ENCODE measurements at places on chromosomes 4 and X. TPM values are rescaled to one million over a fixed set of nuclear protein-coding genes. Genes with fewer than 3 reads are reported as not detected.

DNA sequence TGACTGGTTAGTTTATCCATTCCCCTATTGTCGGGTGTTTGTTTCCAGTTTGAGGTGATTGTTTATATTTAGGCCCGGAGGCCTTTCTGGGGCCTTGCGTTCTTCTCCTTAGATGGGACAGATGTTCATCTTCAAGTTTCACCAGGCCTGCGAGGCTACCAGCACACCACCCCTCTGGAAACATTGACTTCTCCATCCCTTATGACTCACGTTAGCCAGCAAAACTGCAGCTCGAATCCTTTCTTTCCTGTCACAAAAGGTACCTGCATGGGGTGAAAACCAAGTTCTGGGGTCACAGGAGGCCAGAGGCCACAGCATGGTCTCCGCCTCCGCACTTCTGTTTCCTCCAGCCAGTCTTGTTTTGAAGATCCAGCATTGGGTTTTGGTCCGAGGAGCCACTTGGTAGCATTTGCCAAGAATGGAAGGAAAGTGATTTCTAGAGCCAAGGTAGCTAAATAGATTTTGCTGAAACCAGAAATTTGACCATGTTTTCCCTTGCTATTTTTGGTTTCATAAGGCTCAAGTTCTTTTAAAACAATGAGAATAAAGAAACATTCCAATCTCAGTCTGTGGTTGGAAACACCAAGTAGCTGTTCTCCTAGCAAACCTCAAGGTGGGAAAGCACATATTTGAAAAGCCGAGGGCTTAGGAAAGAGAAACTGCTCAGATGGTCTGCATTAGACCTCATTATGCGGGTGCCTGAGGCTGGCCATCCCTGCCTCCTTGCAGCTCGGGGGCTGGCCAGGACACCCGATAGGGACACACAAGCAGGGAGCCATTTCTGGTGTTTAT, 5.6 kb downstream of the NYX start:
- no peaks in the 10 kb centered on the region for H3K36me3 ChIP-seq
- DNase-seq, result no peak
- H3K27me3 ChIP-seq, result no peaks in the 10 kb centered on the region
- no peaks in the 10 kb centered on the region for H3K4me1 ChIP-seq
- H3K4me3 ChIP-seq, result no peak overlapping the region
- H3K27ac ChIP-seq, result no peak overlapping the region

GRCh38 chr4:84573385-84574068, 9.4 kb upstream of the CDS1 start:
- H3K4me3 ChIP-seq, result no peak overlapping the region
- DNase-seq, result no peak
- H3K27me3 ChIP-seq, result no peaks in the 10 kb centered on the region
- no peaks in the 10 kb centered on the region for H3K36me3 ChIP-seq

GRCh38 chrX:2784026-2784425, 32.2 kb downstream of the XG start:
- no peak for DNase-seq
- no peaks in the 10 kb centered on the region for H3K36me3 ChIP-seq
- H3K4me1 ChIP-seq, result no peaks in the 10 kb centered on the region
- no peak overlapping the region for H3K4me3 ChIP-seq

GRCh38 chr4:146488495-146489174, 33.1 kb downstream of the SLC10A7 start:
- no peak overlapping the region for H3K27ac ChIP-seq
- H3K4me3 ChIP-seq, result no peak overlapping the region
- H3K36me3 ChIP-seq, result no peaks in the 10 kb centered on the region
- H3K27me3 ChIP-seq, result no peaks in the 10 kb centered on the region

DNA sequence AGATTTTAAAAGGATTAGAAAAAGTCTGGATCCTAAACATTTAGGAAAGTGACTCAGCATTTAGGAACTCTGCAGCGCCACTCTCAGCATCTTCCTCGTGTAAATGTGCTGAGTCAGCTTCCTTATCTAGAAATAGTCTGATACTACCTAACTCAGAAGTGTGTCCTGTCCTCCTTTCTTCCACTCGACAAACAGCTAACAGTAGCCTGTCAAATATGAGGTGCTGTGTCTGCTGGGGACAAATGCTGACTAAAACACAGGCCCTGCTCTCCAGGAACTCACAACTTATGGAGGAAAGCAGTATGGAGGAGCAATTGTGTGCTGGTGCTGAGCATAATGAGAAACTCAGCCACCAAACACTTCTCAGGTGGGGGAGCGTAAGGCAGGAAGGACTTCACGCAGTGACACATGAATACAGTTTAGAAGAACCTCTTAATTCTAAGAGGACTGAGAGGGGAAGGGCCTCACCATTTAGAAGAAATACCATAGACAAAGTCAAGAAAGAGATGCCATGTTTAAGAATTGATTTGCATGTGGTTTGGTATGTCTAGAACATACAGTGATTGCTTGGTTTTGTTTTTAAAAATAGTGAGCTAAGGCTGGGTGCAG, 125.3 kb downstream of the SOWAHB start:
- H3K36me3 ChIP-seq, result no peaks in the 10 kb centered on the region
- H3K4me1 ChIP-seq, result no peaks in the 10 kb centered on the region
- DNase-seq, result no peak
- no peak overlapping the region for H3K4me3 ChIP-seq
- no peaks in the 10 kb centered on the region for H3K27me3 ChIP-seq

DNA sequence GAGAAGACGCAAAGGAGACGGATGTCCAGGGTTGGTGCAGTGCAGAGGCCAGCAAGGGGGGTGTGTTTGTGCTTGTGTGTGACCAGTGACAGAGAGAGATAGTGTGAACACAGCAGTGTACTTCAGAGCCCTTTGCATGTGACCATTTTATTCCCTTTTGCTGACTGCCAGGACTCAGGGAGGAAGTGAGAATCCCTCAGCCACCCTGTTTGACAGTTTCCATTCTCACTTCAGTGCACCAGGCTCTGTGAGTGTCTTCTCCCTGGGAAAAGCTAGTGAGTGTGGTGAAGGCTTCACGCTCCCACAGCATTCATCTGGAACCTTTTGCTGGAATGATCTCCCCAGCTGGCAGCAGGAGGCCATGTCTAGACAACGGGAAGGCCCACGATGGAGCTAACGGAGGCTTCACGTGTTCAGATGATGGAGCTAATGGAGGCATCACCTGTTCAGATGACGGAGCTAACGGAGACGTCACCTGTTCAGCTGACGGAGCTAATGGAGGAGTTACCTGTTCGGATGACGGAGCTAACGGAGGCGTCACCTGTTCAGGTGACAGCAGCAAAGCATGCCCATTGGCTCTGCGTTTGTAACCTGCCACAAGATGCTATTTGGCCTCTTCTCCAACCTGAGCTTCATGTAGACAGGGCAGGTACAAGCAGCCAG, 195.4 kb downstream of the AFAP1 start:
- no peaks in the 10 kb centered on the region for H3K27me3 ChIP-seq
- no peaks in the 10 kb centered on the region for H3K36me3 ChIP-seq
- H3K27ac ChIP-seq, result no peak overlapping the region
- no peak overlapping the region for H3K4me3 ChIP-seq

- H3K36me3 ChIP-seq, result no peaks in the 10 kb centered on the region
- no peak overlapping the region for H3K27ac ChIP-seq
- H3K4me3 ChIP-seq, result no peak overlapping the region
- no peaks in the 10 kb centered on the region for H3K27me3 ChIP-seq
Observed at GRCh38 chrX:8413279-8413678, 51.4 kb upstream of the VCX3B start.

DNA sequence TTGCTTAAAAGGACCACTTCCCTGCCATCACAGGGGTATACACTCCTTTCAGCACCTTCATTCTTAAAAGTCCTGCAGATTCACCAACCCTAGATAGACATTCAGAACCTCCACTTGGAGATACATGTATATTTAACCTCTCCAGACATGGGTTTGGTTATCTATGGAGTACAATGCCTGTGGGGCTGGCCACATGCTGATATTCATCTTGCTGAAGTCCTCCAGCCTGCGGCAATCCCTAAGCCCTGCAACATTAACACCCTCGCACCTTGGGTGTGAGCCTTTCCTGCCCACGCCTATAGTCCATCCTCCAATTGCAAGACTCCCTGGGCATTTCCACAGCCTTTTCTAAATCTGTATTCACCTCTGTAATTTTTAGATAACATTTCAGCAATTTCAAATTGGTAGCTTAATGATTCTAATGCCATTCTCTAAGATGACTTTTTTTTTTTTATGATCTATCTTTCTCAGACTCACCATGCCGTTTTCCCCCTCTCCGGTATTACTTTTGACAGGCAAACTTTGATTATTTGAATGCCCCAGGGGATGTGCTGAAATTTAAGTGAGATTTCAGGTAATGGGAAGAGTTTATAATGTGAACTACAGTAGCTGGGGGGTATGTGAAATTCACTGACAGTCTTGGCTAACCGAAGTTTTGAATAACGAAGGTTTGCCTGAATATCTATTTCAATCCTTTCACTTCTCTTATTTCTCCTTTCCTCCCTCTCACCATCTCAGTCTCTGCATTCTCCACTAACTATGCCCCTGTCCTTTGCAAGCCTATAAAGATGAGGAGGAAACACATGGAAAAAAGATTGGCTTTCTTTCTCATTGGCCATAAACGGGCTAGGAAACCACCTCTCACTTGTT, 24.1 kb downstream of the CCDC149 start:
- no peak overlapping the region for H3K27ac ChIP-seq
- H3K36me3 ChIP-seq, result no peaks in the 10 kb centered on the region
- H3K4me3 ChIP-seq, result no peak overlapping the region
- no peaks in the 10 kb centered on the region for H3K27me3 ChIP-seq
- no peaks in the 10 kb centered on the region for H3K4me1 ChIP-seq

- no peak for DNase-seq
- no peak overlapping the region for H3K4me3 ChIP-seq
- no peak overlapping the region for H3K27ac ChIP-seq
- H3K36me3 ChIP-seq, result no peaks in the 10 kb centered on the region
- H3K4me1 ChIP-seq, result no peaks in the 10 kb centered on the region
Observed at GRCh38 chr4:69518538-69519198, 23.0 kb upstream of the UGT2B4 start.

FGFR3 gene
- 93.7 TPM for total RNA-seq

GUCY1A1 gene
- total RNA-seq, result 2.5 TPM

MEPE gene
- not detected for total RNA-seq

BEX1 gene
- total RNA-seq, result 233 TPM

HGFAC gene
- total RNA-seq, result 72.3 TPM

MTMR8 gene
- total RNA-seq, result 2.7 TPM

GYPE gene
- not detected for total RNA-seq

FGFBP2 gene
- 139 TPM for total RNA-seq

Measured in testis (tissue), 5 donors.